Activated naive CD8-positive, alpha-beta T cell treated with anti-CD3 and anti-CD28 coated beads, Interleukin-2, amount 10 ng/mL, durations not matched to agents 7 days and 5 days (primary cell): ENCODE measurements at places on chromosomes 11 and 22. TPM values are rescaled to one million over a fixed set of nuclear protein-coding genes. Genes with fewer than 3 reads are reported as not detected.

OR10D3 gene
- total RNA-seq = not detected

- H3K36me3 ChIP-seq = no peaks in the 10 kb centered on the region
- peaks cover 48% of the 10 kb centered on the region for H3K27me3 ChIP-seq
- no peak overlapping the region for H3K27ac ChIP-seq
- H3K4me3 ChIP-seq = peak overlapping the region; percentile 90
- no peak for DNase-seq
These were observed 63.6 kb downstream of the NFAM1 start for GRCh38 chr22:42368379-42369249.

THY1 gene
- total RNA-seq = not detected

DNA sequence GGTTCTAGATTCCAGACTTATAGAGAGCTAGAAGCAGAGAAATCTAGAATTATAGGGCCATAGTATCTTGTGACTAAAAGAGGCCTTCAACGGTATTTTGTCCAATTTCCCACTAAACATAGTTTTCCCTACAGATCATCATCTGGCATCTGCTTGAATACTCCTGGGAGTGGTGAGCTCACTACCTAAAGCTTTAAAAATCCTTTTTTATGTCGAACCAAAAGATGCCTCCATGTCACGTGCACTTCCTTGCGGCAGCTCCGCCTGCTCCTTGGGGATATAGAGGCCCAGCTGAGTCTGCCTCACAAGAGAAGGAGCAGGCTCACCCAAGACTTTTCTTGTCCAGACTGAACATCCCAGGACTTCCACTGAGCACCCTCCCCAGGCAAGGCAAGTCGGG is 4.3 kb upstream of the MB start:
- peaks cover 10% of the 10 kb centered on the region for H3K4me1 ChIP-seq
- H3K36me3 ChIP-seq = no peaks in the 10 kb centered on the region
- no peak overlapping the region for H3K27ac ChIP-seq
- no peak overlapping the region for H3K4me3 ChIP-seq
- H3K27me3 ChIP-seq = peaks cover 9% of the 10 kb centered on the region
- no peak for DNase-seq

DNA sequence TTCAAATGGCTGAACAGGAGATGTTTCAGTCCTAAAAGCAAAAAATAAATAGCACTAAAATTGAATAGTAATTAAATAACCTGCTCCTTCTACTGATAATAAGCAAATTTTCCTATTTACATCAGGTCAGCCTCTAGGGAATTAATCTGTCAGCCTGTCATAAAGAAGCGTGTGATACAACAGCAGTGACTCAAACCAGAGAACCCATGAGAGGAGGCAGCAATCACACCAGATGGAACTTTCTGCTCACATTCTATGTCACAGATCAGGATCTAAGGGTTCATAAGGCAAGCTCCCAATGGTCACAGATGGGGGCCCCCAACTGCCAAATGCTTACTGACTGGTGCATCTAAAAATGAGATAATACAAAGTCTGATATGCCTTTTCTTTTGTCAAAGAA is 41.1 kb downstream of the RBFOX2 start:
- no peak overlapping the region for H3K27ac ChIP-seq
- H3K4me3 ChIP-seq = no peak overlapping the region
- H3K27me3 ChIP-seq = peaks cover 33% of the 10 kb centered on the region
- H3K4me1 ChIP-seq = no peaks in the 10 kb centered on the region

DNA sequence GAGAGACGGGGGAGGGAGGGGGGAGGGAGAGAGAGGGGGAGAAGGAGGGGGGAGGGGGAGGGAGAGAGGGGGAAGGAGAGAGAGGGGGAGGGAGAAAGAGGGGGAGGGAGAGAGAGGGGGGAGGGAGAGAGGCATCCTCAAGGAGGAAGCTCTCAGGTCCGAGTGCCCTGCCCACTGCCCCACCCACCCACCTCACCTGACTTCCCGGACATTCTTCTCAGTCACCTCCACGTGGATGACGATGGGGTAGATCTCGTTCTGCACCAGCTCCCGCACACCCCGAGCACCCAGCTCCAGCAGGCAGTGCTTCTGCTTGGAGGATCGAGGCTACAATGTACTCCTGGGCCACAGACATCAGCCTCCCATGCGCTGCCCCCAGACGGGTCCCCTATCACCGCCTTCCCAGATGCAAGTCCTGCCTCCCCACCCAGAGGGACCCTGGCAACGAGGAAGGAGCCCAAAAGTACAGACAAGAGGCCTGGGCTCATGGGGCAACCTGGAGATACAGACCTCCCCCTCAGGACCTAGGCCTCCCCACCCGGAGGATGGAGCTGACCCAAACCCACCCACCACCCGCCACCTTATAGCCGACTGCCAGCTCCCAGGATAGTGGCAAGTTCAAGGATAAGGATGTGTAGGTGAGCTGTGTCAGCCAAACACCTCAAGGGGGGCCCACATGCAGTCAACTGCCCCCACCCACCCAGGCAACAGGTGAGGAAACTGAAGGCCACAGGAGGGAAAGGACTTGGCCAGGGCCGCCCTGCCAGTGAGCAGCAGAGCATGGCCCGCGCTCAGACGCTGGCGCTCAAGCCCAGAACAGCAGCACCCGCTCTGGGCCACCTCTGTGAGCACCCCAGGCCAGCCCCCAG is 5.6 kb upstream of the MFNG start:
- H3K4me3 ChIP-seq = no peak overlapping the region
- peaks cover 26% of the 10 kb centered on the region for H3K4me1 ChIP-seq
- no peak overlapping the region for H3K27ac ChIP-seq
- H3K27me3 ChIP-seq = peaks cover 3% of the 10 kb centered on the region
- no peak for DNase-seq

- H3K36me3 ChIP-seq = peaks cover 3% of the 10 kb centered on the region
- no peaks in the 10 kb centered on the region for H3K27me3 ChIP-seq
- no peak overlapping the region for H3K4me3 ChIP-seq
- no peak overlapping the region for H3K27ac ChIP-seq
- no peaks in the 10 kb centered on the region for H3K4me1 ChIP-seq
These were observed 16.0 kb upstream of the MIF start for GRCh38 chr22:23878219-23878618.

TEF gene
- 3.6 TPM for total RNA-seq

DNA sequence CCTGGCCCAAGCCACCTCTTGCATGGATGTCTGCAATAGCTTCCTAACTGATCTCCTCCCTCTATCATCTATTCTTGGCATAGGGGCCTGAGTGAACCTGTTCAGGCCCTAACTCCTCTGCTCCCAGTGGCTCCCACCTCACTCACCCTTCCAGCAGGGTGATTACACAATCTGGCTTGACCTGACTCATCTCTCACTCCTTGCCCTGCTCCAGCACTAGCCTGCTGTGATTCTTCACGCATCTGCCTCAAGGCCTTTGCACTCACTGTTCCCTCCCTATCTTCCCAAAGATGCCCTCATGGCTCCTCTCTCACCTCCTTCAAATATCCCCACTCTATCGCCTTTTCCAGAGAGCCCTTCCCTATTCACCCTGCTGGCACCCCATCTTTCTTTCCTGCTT is 10.5 kb downstream of the SCN4B start:
- H3K27ac ChIP-seq = peak overlapping the region; percentile 18
- H3K4me1 ChIP-seq = peaks cover 22% of the 10 kb centered on the region
- H3K4me3 ChIP-seq = no peak overlapping the region
- H3K27me3 ChIP-seq = peaks cover 52% of the 10 kb centered on the region
- no peaks in the 10 kb centered on the region for H3K36me3 ChIP-seq

- no peaks in the 10 kb centered on the region for H3K36me3 ChIP-seq
- DNase-seq = no peak
These were observed 136.2 kb downstream of the ELP4 start for GRCh38 chr11:31645747-31646146.

DNA sequence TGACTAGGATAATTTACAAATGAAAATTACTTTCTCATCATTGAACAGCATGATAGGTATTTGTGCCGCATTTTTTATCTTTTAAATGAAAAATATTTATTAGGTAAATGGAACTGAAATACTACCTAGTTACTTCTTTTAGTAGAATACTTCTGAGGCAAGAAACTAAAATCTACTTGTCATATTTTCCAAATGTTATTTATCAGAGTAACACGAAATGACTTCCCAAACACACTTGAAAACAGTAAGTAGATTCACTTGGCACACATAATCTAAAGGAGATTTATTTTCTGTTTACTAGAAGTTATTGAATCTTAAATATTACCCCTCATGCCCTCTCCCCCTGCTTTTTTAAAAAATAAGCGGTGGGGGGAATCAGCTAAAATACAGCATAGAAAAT is 2.3 kb downstream of the QSER1 start:
- H3K27me3 ChIP-seq = peaks cover 15% of the 10 kb centered on the region
- peak overlapping the region; percentile 51 for H3K27ac ChIP-seq
- peak overlapping the region; percentile 44 for H3K4me3 ChIP-seq
- H3K4me1 ChIP-seq = peaks cover 33% of the 10 kb centered on the region
- no peak for DNase-seq
- peaks cover 3% of the 10 kb centered on the region for H3K36me3 ChIP-seq

- H3K27me3 ChIP-seq = no peaks in the 10 kb centered on the region
- no peaks in the 10 kb centered on the region for H3K36me3 ChIP-seq
- DNase-seq = no peak
- H3K4me3 ChIP-seq = no peak overlapping the region
These were observed 140.7 kb downstream of the LUZP2 start for GRCh38 chr11:24637520-24637919.

DNA sequence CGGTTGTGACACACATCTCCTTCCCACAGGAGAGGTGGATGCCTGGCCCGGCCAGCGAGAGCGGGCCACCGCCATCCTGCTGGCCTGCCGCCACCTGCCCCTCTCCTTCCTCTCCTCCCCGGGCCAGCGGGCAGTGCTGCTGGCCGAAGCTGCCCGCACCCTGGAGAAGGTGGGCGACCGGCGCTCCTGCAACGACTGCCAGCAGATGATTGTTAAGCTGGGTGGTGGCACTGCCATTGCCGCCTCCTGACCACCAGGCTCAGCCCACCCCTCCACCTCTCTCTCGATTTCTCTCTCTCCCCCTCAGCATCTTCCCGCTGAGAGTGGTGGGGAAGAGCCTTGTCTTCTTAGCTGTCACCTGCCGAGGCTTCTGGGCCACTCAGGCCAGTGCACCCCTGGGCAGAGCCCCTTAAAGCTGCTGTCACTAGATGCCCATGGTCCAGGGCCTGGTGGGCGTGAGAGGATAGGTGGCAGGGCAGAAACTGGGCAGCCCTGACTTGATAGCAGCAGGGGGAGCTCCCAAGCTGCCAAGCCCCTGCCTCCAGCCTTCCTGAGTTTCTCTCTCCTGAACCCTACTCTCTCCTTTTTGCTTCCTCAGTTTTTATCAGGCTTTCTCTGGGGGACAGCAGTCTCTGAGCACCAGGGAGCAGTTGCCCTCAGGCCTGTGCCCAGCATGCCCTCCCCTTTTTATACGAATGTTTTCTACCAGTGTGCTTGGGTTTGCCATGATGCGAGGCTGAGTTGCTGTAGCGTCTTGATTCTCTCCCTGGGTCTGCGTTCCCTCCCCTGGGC is 9.3 kb downstream of the SHISA8 start:
- H3K27me3 ChIP-seq = peaks cover 10% of the 10 kb centered on the region
- peaks cover 15% of the 10 kb centered on the region for H3K4me1 ChIP-seq
- peak overlapping the region; percentile 60 for H3K27ac ChIP-seq
- peaks cover 12% of the 10 kb centered on the region for H3K36me3 ChIP-seq
- no peak overlapping the region for H3K4me3 ChIP-seq

- H3K27ac ChIP-seq = peak overlapping the region; percentile 79
- H3K4me3 ChIP-seq = no peak overlapping the region
- H3K27me3 ChIP-seq = no peaks in the 10 kb centered on the region
- DNase-seq = no peak
These were observed 4.7 kb downstream of the SCYL1 start for GRCh38 chr11:65529475-65530156.

MMP7 gene
- not detected for total RNA-seq

- no peaks in the 10 kb centered on the region for H3K4me1 ChIP-seq
- DNase-seq = no peak
- H3K4me3 ChIP-seq = no peak overlapping the region
These were observed 44.2 kb downstream of the SNX19 start for GRCh38 chr11:130872102-130872501.

- H3K36me3 ChIP-seq = no peaks in the 10 kb centered on the region
- H3K27ac ChIP-seq = peak overlapping the region; percentile 90
- DNase-seq = peak; percentile 55
- H3K27me3 ChIP-seq = peaks cover 2% of the 10 kb centered on the region
- H3K4me3 ChIP-seq = peak overlapping the region; percentile 82
These were observed 15.6 kb downstream of the MOV10L1 start for GRCh38 chr22:50105208-50106100.

- H3K27me3 ChIP-seq = peaks cover 8% of the 10 kb centered on the region
- no peak overlapping the region for H3K27ac ChIP-seq
- H3K36me3 ChIP-seq = no peaks in the 10 kb centered on the region
- no peak for DNase-seq
These were observed 202.5 kb downstream of the TRIM29 start for GRCh38 chr11:119935349-119935925.
